Amygdala (tissue), 56 donors: ENCODE measurements at places on chromosomes 11 and 22.

DNA sequence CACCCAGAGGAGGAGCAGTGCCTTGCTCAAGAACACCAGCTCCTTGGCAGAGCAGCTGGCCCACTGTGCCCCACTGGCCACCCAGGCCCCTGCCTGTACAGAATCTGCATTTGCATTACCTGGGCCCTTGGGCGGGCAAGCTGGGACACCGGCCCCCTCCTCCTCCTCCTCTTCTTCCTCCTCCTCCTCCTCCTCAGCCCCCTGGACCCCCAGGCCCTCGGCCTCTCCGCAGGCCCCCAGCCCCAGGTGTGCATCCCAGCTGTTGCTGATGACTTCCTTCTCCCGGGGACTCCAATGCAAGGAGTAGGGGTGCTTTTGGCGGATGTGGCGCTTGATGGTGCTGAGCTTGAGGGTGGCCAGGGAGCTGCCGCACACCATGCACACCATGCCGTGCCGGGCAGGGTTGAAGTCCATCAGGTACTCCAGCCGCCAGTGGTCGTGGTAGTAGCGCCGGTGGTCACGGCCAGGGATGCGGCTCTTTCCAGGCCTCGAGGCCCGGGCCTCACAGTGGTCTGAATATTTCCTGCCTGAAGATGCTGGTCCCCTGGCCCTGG is 2.8 kb downstream of the ZFTA start:
- DNase-seq = no peak

GRCh38 chr11:12377824-12378593 is 638 bp downstream of the PARVA start:
- peak; percentile 27 for DNase-seq

- DNase-seq = no peak
Measured at GRCh38 chr11:77101043-77101537, 1.6 kb upstream of the OMP start.

GRCh38 chr11:90601261-90601660 is 378.4 kb upstream of the CHORDC1 start:
- DNase-seq = no peak

DNA sequence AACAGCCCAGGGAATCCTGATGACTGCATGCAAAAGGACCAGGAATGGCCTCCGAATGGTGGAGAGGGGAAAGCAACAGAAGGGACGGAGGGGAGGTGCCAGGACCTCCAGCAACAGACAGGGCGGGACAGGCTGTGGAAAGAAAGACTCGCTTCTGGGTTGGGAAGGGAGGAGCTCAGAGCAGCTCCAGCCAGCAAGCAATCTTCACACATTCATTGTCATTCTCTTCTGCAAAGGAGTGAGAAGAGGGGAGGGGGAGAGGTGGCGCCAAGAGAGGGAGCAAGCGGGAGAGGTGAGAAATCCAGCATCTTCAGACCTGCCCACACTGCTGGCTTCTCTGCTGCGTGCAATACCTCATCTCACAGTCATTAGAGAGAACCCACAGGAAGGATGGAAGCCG is 509.0 kb downstream of the BUD13 start:
- DNase-seq = no peak

GRCh38 chr11:45285930-45286632 is at the start of gene SYT13:
SYT13 (minus strand) TSS chr11:45286341; CDS start chr11:45286207, 134 bp downstream.
- peak; percentile 30 for DNase-seq

GRCh38 chr11:45109400-45109799 is 37.0 kb upstream of the PRDM11 start:
- no peak for DNase-seq

DNA sequence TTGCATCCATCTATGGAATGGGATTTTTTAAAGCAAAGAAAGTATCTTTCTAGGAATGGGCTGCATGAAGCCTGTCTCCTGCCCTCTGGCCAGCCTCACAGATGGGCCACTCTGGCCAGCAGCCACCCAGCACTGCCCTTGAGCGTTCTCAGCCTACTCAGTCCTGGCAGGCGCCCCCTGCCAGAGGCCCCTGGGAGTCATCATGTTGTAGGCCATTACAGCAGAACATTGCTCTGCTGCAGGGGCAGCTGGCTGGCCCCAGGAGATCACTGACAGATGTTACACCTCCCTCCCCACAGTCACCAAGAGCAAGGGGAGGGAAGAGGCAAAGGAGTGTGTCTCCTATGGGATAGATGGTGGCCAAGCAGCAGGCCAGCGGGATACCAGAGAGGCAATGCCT is 363.7 kb downstream of the NXPE2 start:
- DNase-seq = no peak

DNA sequence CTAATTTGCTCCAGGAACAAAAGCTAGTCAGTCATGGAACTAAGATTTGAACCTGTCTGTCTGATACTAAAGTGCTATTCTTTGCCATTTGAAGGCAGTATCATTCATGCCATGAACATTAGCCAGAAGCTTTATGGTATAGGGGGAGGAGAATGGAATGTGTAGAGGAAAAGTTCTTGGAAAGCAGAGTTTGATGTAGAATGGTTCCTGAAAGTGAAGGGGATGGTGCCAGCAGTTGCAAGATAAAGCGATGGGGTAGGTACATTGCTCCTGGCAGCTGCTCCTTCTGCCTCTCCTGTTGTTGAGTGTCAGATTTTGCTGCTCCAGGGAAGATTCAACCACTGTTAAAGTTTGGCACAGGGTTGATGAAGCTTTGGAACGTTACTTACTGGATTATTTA is 53.4 kb downstream of the ARHGAP42 start:
- DNase-seq = no peak

GRCh38 chr22:27919942-27920755 is 1.1 kb upstream of the PITPNB start:
- DNase-seq = no peak

DNA sequence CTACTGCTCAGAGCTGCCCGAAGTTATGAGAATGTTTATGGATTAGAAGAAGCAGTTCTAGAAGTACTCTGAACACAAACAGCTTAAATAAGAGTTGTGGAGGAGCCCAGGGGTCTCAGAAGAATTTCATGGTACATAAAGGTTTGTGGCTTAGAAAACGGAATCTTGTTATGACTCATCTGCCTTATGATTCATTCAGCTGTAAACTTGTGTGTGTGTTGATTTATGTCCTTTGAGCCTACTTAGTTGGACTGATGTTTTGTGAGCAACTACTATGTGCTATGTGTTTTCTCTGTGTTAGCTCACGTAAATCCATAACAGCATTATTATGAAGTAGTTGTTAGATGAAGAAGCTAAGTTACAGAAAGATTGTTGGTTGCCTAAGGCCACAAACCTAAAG is 203.7 kb downstream of the PGR start:
- DNase-seq = no peak

DNA sequence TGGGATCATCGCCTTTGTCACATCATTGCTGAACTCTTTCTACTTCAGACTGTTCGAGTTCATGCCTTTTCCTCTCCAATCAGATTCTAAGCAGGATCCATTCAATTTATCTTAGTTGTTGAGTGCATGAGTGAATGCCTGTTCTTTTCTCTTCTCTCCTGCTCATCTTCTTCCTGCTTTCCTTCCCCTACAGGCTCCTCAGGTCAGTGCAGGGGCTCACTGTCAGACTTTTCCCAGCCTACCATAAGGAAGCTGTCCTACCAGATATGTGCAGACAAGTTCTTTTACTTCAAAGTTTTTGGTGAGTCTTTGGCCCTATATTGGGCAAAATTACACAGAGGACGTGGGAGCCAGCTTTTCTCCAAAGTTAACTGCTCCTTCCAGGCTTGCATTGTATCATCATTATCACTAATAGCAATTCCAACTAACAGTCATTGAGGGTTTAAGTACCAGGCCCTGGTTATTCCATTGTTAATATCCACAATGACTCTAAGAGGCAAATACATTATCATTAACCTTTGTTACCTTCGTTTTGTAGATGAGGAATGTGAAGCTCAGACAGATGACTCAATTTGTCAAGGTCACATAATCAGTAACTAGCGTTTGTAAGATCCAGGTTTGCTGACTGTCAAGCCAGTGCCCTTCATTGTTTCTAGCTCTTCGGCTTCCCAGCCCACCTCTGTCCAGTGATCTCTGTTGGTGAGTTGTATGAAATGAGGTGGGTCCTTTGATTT is 30.4 kb downstream of the OR6Q1 start:
- DNase-seq = no peak

DNA sequence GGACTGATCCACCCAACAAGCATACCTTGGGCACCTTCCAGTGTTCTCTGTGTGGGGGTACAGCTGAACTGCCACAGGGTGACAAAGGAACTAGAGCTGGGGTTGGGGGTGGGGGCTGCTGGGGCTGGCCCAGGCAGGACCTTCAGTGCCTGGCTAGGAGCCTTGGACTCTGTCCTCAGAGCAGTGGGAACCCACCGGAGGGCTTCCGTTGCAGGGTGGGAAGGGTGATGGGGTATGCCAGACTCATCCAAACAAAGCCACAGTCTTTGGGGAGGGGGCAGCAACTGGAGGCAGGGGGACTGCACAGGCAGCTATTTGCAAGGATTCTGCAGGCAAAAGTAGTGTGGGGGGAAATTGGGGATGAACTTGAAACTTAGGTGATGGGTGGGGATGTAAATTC is 35.7 kb upstream of the CLDN5 start:
- no peak for DNase-seq

GRCh38 chr22:50732681-50733080 is 5.3 kb upstream of the ACR start:
- no peak for DNase-seq

DNA sequence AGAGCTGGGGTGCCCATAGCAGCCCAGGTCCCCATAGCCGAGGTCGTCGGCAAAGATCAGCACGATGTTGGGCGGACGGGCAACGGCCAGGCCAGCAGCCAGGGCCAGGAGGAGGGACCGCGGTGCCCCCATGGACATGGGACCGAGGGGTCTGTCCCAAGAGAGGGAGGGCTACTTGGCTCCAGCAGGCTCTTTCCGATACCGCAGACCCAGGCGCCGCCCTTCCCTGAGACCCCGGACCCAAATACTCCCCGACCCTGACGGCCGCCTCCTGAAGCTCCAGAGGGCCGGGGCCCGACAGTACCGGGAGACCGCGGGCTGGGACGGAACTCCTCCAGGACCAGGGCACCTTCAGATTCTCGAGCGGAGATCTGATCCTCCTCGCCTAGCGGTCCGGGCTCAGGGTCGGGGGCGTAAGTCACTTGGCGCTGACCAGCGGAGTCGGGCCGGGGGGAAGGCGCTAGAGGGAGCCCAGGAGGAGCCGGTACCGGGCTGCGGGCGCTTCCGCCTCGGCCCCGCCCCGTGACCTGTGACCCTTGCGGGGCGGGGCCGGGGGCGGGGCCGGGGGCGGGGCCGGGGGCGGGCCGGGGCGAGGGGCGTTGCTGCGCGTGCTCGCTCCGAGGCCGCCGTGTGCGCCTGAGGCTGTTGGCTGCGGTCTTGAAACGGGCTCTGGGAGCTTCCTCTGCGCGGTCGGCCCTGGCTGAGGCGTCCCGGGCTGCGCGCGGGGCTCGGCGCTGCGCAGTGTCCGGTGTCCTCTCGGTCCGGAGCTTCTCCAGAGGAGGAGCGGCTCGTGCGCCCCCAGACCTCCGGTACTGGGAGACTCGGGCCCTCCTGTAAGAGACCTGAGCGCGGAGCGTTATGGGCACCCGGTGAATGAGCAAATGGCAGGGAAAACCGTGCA is at the start of gene ARSA:
Gene ARSA, minus strand, starts transcription at position 511 of the 901 bp plus-strand sequence. Its CDS starts 373 bp downstream, at position 138.
- peak; percentile 81 for DNase-seq

- no peak for DNase-seq
Measured at GRCh38 chr11:102864724-102865123, 10.1 kb downstream of the MMP12 start.

- DNase-seq = no peak
Measured at GRCh38 chr11:124570160-124570559, 363 bp downstream of the OR8A1 start.

- DNase-seq = no peak
Measured at GRCh38 chr11:11409901-11410300, 56.9 kb upstream of the CSNK2A3 start.
